CD4-positive, alpha-beta memory T cell (primary cell): ENCODE measurements at places on chromosomes 12 and 14. TPM values are rescaled to one million over a fixed set of nuclear protein-coding genes. Genes with fewer than 3 reads are reported as not detected.

Gene KCNK13
- total RNA-seq: 0.17 TPM

Gene EMP1
- 4.5 TPM for total RNA-seq

Gene TAS2R7
- not detected for total RNA-seq

Gene RPL10L
- total RNA-seq: not detected

Gene ABCD2
- 20.1 TPM for total RNA-seq

DNA sequence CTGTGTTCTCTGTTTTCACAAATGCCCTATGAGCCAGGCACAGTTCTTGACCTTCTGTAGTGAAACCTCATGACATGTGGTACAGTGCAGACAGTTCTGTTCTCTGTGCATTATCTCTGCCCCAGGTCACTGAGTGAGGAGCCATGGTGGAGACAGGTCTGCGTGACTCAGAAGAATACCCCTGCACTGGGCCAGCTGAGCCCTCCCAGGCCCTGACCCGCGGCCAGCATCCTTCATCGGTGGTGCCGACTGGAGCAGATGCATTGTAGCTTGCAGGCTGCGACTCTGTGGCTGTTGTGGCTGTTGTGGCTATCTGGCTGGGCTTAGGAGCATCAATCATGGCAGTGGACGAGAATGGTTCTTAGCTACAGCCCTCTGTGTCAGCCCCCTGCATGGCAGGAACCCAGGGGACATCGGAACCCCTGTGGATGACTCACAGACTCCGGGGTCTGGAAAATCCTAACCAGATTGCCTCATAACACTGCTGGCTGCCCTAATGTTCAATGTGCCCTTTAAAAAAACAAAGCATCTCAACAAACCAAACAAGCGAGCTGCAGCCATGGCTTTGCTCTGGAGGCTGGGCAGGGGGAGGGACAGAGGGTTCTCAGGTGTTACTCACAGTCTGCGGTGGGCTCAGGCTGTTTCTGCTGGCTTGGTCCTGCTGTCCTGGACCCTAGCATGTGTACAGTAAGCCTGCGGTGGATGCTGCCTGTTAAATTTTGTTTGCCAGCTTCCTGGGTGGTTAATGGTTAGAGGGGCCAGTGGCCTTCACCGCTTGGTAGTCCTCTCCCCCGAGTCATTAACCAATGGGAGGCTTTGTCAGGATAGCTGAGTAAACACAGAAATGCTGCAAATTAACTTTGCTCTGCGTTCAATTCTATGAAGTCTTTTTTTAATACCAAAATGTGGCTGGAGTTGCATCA, at the start of gene SERPINA6:
TSS of gene SERPINA6 (minus strand) at position 689 of the 923 bp plus-strand sequence. CDS start 8,688 bp downstream, outside the sequence.
- no peaks in the 10 kb centered on the region for H3K4me1 ChIP-seq
- no peak within 1 kb of the TSS for H3K4me3 ChIP-seq
- H3K27me3 ChIP-seq: no peaks in the 10 kb centered on the region
- H3K27ac ChIP-seq: no peak within 1 kb of the TSS
- DNase-seq: no peak

GRCh38 chr12:61044766-61045165, 1215.4 kb upstream of the USP15 start:
- H3K4me3 ChIP-seq: no peak overlapping the region
- H3K36me3 ChIP-seq: no peaks in the 10 kb centered on the region

- no peaks in the 10 kb centered on the region for H3K36me3 ChIP-seq
- no peak overlapping the region for H3K4me3 ChIP-seq
- H3K27me3 ChIP-seq: no peaks in the 10 kb centered on the region
Observed at GRCh38 chr14:89330236-89331002, 86.6 kb downstream of the FOXN3 start.

GRCh38 chr12:92574051-92574783, 128.6 kb upstream of the PLEKHG7 start:
- H3K27ac ChIP-seq: no peak overlapping the region
- H3K36me3 ChIP-seq: no peaks in the 10 kb centered on the region
- H3K4me3 ChIP-seq: no peak overlapping the region
- H3K4me1 ChIP-seq: peaks cover 15% of the 10 kb centered on the region

- no peak overlapping the region for H3K27ac ChIP-seq
- H3K36me3 ChIP-seq: no peaks in the 10 kb centered on the region
- no peaks in the 10 kb centered on the region for H3K27me3 ChIP-seq
- DNase-seq: no peak
Observed at GRCh38 chr12:85466890-85467289, 186.9 kb downstream of the ALX1 start.

DNA sequence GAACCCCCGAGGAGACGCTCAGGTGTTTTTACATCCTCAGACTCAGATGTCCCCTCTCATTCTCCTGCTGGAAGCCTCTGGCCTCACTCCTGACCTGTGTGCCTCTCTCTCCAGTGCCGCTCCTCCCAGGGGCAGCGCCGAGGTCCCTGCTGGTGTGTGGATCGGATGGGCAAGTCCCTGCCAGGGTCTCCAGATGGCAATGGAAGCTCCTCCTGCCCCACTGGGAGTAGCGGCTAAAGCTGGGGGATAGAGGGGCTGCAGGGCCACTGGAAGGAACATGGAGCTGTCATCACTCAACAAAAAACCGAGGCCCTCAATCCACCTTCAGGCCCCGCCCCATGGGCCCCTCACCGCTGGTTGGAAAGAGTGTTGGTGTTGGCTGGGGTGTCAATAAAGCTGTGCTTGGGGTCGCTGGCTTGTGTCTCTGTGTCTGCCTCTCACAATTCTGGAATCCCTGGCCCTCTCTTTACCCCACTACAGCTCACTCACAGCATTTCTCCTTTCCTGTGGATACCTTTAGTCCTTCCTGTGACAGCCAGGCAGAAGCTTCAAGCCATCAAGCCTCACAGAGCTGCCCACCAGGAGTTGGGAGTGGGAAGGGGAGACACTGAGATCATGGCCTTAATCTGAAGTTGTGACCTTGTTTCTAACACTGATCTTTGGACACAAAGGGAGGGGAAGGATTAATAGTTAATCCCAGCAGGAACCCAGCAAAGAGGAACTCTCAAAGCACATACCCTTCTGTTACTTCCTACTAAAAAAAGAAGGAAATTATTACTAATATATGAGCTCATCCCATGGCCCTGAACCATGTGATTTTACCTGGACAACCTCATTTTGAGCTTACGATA, 1.1 kb upstream of the SOAT2 start:
- H3K4me3 ChIP-seq: no peak overlapping the region
- H3K27me3 ChIP-seq: no peaks in the 10 kb centered on the region
- H3K36me3 ChIP-seq: no peaks in the 10 kb centered on the region
- peak overlapping the region; percentile 24 for H3K27ac ChIP-seq

DNA sequence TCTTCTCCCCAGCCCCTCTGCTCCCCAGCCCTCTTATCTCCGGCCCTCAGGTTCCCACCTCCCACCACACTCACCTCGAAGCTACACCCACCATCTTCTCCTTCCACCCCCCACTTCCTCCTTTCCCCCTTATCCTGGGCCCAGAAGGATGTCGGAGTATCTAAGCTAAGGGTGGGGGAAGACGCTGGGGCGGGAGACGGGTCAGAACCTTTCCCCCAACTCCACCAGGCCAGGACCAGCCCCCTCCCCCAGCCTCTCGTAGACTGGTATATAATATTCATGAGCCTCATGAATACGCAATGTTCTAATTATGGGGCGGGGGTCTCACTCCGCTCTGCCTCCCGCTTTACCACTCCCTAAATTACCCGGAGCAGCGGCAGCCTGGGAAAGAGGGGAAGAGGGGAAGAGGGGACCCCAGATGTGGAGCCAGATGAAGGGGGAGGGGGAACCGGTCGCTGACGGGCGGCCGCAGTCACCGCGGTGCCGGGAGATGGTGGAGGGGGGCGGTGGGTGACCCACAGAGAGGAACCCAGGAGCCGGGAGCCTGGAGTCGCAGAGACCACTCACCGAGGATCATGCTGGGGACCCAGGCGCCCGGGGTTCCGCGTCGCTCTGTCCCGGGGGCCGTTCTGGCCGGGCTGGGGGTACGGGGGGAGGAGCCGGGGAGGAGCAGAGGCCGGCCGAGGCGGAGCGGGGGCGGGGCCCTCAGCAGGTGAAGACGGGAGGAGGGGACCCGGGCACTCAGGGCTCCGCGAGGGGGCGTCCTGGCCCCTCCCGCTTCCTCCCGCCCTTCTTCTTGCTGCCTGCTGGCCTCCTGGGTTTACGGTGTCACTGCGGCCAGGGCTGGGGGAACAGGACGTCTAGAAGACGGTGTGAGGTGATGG, 6.4 kb upstream of the ZNF385A start:
- peak overlapping the region; percentile 28 for H3K4me3 ChIP-seq
- peaks cover 13% of the 10 kb centered on the region for H3K36me3 ChIP-seq
- H3K27me3 ChIP-seq: no peaks in the 10 kb centered on the region
- DNase-seq: peak; percentile 65
